Upper lobe of right lung (tissue), 1 donor: ENCODE measurements at places on chromosomes 5 and 9. TPM values are rescaled to one million over a fixed set of nuclear protein-coding genes. Genes with fewer than 3 reads are reported as not detected.
A peak's percentile ranks its signal among the peaks of the same experiment; 100 is the strongest.

DNA sequence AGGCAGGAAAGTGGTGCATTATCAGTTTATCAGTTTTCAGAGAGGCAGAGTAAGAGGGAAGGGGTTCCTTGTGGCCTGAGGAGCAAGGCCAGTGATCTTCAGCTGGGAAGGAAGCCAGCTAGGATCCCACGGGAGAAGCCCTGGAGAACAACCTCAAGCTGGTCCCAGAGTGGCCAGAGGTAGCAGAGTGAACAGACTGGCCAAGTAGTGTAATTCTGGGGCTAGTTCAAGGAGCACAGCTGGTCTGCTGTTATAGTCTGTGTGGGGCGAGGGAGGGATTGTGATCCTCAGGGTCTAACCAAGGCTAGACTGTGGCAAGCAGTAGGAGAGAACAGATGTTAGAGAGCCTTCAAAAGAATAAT is 164.6 kb downstream of the CARTPT start:
- H3K27ac ChIP-seq, result no peak overlapping the region
- H3K27me3 ChIP-seq, result no peaks in the 10 kb centered on the region
- no peak overlapping the region for H3K4me3 ChIP-seq
- DNase-seq, result no peak
- H3K4me1 ChIP-seq, result no peaks in the 10 kb centered on the region

DNA sequence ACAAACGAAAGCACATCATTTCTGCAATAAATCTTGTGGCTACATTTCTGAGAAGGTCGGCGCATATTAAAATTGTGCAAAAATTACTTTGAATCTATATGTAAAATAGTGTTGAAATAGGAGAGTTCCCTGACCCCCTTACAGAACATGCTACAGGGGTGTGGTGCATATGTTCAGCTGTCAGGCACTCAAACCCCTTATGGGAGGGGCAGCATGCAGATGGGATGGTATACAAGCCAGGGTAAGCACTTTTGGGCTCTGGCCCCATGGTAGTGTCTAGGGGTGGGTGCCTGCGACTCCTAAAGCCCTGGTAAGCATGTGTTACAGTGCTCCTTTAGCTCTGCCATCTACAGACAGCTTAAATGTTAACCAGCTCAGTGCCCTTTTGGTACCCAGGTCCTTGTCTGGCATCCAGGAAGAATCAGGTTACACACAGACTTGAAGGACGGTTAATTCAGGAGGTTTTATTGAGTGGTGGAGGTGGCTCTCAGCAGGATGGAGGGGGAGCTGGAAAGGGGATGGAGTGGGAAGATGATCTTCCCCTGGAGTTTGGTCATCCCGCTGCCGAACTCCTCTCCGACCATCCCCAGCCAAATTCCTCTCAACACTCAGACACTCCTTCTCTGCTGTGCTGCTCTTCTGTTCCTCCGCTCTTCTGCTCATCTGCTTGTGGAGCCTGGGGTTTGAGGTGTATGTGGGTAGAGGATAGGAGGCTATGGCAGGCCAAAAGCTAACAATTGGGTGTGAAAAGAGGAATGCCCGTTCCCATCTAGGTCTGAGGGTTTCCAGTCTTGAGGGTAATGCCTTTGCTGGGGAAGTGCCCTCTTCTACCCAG is 84.6 kb upstream of the RASEF start:
- DNase-seq, result no peak
- no peaks in the 10 kb centered on the region for H3K4me1 ChIP-seq
- H3K4me3 ChIP-seq, result no peak overlapping the region
- no peaks in the 10 kb centered on the region for H3K27me3 ChIP-seq
- H3K27ac ChIP-seq, result no peak overlapping the region

DNA sequence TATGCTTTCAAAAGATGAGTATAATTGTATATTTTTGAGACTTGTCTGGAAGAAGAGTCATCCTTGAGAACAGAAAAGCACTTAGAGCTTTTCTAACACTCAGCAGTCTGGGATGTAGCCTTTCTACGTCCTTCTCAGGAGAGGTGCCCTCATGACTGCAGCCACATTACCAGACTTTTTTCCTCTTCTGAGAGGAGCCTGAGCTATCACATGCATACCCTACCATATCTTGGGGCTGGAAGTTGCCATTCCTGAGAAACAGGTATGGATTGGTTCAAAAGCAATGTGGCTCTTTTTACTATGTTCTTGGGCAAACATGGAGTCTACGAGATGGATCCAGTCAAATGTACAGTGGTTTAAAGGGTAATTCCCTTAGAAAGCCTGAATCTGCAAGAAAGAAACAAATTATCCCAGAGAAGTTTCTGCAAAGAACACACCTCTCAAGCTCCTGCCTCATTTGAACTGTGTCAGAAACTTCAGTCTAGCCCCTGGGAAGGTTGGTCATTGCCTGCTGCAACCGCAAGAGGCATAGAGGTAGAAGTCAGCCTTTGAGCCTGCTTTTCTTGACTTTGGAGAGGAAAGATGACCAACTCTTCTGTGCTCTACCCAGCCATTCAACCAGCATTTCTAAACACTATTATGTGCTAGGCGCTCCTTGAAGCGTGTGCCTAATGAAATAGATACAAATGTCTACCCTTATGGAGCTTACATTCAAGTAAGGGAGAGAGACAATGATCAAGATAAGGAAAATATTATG is 401.9 kb upstream of the ACTBL2 start:
- no peaks in the 10 kb centered on the region for H3K27me3 ChIP-seq
- no peaks in the 10 kb centered on the region for H3K36me3 ChIP-seq
- DNase-seq, result no peak
- no peak overlapping the region for H3K27ac ChIP-seq

- H3K36me3 ChIP-seq, result no peaks in the 10 kb centered on the region
- H3K4me1 ChIP-seq, result peaks cover 26% of the 10 kb centered on the region
- DNase-seq, result no peak
- H3K27ac ChIP-seq, result peak overlapping the region; percentile 71
- H3K27me3 ChIP-seq, result no peaks in the 10 kb centered on the region
Observed at GRCh38 chr9:134231330-134231745, 67.0 kb upstream of the RNU6ATAC start.

Gene PITX1
- not detected for total RNA-seq
